Right cardiac atrium (tissue), 5 donors: ENCODE measurements at places on chromosomes 3 and 15. TPM values are rescaled to one million over a fixed set of nuclear protein-coding genes. Genes with fewer than 3 reads are reported as not detected.

The SEMA3B gene
- 19.2 TPM for total RNA-seq

The AGBL1 gene
- not detected for total RNA-seq

- no peak for DNase-seq
Observed at GRCh38 chr15:95884276-95884675, 446.2 kb upstream of the NR2F2 start.

GRCh38 chr3:74265069-74265468, 349.4 kb downstream of the CNTN3 start:
- DNase-seq = no peak

GRCh38 chr3:123469323-123469995, 20.6 kb upstream of the ADCY5 start:
- no peak for DNase-seq

GRCh38 chr3:149003653-149004305, 12.4 kb downstream of the GYG1 start:
- no peak for DNase-seq

DNA sequence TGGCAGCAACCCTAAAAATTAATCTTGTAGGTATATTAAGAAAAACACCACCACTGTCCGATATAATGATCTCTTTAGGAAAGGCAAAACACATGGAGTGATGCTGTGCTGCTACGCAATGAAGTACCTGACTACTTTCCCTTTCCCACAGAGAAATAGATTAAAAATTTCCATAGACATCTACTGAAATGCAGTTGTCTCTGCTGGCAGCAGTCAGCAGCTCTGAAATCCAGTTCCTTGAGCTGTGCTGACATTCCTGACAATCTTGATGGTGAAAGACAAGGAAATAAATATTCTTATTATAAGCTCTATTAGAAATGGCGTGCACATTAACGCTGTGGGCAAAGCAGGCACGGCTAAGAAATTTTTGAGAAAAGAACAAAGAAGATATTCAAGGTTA, 287.6 kb downstream of the IL5RA start:
- DNase-seq = no peak

- no peak for DNase-seq
Observed at GRCh38 chr3:58072763-58073130, 64.5 kb downstream of the FLNB start.

DNA sequence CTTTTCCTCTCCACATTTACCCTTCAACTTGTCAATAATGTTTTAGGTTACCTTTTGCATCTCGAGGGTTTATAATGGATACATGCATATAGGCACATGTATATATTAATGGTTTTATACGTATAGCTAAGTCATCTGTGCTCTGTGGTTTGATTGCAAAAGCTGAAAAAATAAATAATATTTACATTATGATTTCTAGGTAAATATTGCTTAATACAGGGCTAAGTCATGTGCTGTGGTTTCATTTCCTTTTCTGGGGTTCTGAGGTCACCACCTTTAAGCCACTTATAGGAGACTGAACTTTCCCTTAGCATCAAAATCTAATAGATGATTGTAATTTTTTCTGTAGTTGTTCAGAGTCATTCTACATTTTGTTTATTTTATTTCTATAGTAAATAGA, 33.1 kb downstream of the LPP start:
- DNase-seq = no peak

The CCNB2 gene
- 2.1 TPM for total RNA-seq

GRCh38 chr3:100561459-100562158, 47.8 kb upstream of the ADGRG7 start:
- DNase-seq = no peak

DNA sequence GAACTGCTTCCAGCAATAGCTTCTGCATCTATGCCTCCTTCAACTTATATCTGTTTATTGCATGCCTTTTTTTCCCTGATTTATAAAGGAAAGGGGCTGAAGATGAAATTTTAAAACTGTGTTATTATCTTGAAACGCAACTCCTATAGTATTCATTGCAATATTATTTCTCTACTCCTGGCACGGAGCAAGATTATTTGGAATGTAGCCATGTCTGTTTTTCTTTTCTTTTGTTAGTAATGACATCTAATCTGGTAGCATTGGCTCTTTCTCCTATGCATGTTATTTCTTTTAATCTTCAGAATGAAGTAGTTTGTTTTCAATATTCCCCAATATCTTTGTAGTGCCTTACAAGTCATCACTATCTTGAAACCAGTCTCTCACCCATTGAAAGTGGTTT, 33.6 kb downstream of the KCNMB2 start:
- DNase-seq = no peak

- DNase-seq = no peak
Observed at GRCh38 chr3:112555535-112556170, 6.1 kb downstream of the ATG3 start.

DNA sequence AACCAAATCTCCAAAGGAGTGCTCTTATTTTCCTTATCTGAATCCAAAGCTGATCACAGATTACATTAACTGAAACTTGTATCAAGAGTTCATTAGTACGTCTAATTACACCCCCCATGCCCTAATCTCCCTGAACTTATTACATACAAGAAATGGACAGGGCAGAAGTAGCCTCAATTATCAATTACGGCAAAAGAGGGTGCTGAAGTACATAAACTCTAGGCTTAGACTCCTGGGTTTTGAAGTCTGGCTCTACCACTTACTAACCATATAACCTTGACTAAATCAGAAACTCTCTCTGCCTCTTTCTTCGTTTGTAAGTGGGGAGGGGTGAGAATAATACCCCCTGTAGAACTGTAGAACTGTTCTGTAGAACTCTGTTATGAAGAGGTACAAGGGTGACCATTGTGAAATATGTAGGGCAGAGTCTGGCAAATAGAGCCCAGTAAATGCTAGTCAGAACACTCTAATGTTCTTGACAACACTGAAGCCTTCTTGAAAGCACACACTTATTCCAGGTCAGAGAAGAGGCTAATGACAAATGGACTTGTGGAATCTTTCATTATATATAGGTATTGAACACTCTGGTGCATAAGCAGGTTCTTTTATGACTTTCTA, 19.6 kb upstream of the OR5K4 start:
- DNase-seq = no peak

DNA sequence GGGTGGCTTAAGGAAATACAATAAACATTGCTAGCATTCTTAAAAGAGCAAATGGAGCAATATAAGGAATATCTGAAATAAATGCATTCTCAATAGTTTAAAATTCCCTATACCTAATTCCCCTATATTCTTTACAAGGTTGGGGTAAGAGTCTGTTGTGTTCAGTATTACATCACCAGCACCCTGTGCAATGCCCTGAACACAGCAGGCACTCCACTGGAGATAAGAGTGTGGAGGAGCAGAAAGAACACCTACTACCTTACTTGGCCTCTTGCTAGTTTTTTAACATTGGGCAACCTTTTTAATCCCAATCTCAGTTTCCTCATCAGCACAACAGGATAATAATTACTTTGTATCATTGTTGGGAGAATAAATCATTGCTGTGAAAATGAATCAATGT, 140.2 kb upstream of the PLXND1 start:
- no peak for DNase-seq

- no peak for DNase-seq
Observed at GRCh38 chr3:16767006-16767405, 117.7 kb upstream of the PLCL2 start.

GRCh38 chr15:73919706-73920105, 6.6 kb upstream of the LOXL1 start:
- no peak for DNase-seq

- no peak for DNase-seq
Observed at GRCh38 chr3:20186600-20187004, 596 bp upstream of the SGO1 start.

GRCh38 chr3:119542168-119542767, 17.1 kb downstream of the CD80 start:
- no peak for DNase-seq

DNA sequence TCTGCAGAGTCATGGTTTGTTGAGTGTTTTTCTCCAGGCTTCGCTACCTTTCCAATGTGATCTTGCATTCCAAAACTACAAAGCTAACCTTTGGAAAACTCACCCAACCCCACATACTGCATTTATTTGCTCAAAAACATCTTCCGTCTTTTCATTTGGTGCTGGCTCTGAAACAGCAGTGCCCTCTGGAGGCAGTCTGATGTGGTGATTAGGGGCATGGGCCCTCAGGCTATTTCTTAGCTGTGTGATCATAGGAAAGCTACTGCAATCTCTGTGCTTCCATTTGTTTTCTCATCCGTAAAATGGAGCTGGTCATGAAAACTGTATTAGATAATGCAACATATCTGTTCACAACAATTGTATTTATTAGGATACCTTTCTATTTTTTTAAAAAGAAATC, 47.0 kb downstream of the MTHFS start:
- DNase-seq = no peak

GRCh38 chr3:66320390-66320789, 99.6 kb downstream of the SLC25A26 start:
- no peak for DNase-seq

DNA sequence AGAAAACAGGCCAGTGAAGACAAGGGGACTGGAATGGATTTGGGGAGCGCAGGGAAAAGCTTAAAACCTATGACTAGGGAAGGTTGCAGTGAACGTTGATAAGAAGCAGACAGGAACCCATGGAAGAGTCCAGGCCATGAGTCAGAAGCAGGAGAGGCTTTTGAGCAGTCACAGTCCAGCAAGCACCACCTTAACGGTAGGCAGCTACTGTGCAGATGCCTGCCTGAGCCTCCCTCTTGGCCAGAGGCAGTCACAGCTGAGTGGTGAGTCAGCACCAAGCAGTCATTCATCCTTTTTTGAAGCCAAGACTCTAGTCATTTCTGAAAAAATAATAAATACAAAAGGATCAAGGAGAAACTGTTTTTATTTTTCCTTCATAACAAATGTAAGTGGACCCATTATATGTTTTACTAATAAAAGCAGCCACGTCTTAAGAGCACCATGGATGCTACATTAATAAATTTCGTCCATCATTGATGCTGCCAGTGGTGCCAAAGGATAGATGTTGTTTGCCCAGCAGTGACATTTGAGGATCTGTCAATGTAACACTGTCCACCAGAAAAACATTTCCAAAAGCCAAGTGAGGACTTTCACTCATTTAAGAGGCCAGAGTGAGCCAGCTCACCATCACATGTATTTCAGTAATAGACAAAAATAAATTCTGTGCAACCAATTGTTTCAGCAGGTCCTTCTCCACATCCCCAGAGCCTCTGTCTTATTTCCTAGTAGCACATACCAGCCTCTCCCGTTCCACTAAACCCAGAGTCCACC, 42.1 kb upstream of the ACTC1 start:
- no peak for DNase-seq

DNA sequence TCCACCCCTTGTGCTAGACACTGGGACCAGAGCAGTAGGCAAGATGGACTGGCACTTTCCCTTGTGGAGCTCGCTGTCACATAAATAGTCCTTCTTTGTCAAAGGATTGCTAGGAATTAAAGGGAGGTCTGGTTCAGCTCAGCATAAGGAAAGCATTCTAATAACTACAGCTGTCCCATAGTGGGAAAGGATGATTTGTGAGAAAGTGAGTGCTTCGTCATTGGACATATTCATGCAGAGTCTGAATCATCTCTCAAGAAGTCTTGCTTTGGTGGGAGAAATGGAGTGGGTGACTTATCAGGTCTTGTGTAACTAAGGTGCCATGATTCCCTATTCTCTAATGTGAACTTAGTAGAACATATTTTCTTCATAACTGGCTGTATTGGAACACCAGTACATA, 14.7 kb downstream of the PPARG start:
- DNase-seq = no peak

The CFAP91 gene
- 1.0 TPM for total RNA-seq

- DNase-seq = no peak
Observed at GRCh38 chr3:149816986-149817385, 4.0 kb downstream of the RNF13 start.

DNA sequence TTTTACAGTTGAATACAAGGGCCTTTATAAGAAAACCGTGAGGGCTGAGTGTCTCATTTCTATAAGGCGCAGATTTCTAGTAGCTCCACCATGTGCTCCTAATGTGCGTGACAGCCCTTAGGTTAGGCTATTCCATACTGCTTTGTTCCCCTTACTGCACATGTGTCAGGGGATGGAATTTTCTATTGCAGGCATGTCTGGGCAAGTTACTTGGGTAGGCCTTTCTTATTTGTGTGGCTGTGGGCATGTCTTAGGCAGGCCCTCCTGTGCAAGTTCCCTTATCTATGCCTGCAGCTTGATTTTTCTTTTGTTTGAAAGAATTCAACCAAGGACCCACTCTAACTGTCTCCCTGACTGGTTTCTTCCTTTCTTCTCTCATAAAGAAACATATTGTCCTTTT, 434.2 kb upstream of the CNTN3 start:
- no peak for DNase-seq

The ANKRD34C gene
- total RNA-seq = not detected

The NEDD4 gene
- 11.6 TPM for total RNA-seq

DNA sequence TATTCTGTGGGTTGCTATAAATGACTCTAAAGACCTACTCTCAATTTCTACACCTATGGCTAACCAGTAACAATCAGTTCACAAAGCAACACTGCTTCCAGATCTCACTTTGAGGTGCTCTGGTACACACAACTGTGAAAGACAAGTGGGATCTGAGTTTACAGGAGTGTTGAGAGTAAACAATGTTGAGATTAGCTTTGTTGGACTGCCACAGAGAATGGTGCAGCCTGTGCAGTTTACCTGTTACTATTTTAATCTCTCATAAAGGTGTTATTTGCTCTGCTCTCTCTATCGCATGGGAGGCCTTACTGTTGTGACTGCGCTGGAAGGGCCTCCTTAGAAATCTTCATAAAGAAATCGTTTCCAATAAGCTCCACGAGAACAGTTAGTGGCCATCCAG, 112.0 kb downstream of the SOX2 start:
- DNase-seq = no peak

- peak; percentile 50 for DNase-seq
Observed at GRCh38 chr3:161560008-161560637, 63.5 kb downstream of the OTOL1 start.

- DNase-seq = no peak
Observed at GRCh38 chr3:126159476-126159875, 20.9 kb downstream of the ALDH1L1 start.

The FAM107A gene
- 80.8 TPM for total RNA-seq

The REC114 gene
- 3.4 TPM for total RNA-seq

The GPR176 gene
- 1.9 TPM for total RNA-seq

The GNAT1 gene
- not detected for total RNA-seq

The STIMATE gene
- total RNA-seq = 8.3 TPM

DNA sequence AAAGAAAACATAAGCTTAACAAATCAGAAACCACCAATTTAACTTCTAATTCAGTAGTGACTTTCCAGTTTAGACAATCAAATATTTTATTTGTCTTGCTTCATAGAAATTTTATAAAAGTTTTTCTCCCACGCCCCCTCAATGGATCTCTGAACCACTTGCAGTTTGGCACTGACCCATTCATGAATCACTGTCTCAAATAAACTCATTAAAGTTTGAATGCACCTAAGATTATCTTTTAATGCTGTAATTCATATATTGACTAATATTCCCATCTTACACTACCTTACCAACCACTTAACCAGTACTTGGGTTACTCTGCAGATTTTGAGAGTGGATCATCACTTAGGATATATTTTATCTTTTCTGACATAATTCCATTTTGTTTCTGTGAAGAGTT, 880.2 kb downstream of the OTOL1 start:
- no peak for DNase-seq

- peak; percentile 26 for DNase-seq
Observed at GRCh38 chr15:73052653-73053397, 562 bp downstream of the NEO1 start.

- no peak for DNase-seq
Observed at GRCh38 chr15:77825252-77825542, 192.5 kb upstream of the LINGO1 start.
